Naive thymus-derived CD4-positive, alpha-beta T cell (primary cell): ENCODE measurements at places on chromosomes 13 and 19.

- no peak for DNase-seq
Observed at GRCh38 chr13:81207231-81207630, 866.3 kb upstream of the SPRY2 start.

DNA sequence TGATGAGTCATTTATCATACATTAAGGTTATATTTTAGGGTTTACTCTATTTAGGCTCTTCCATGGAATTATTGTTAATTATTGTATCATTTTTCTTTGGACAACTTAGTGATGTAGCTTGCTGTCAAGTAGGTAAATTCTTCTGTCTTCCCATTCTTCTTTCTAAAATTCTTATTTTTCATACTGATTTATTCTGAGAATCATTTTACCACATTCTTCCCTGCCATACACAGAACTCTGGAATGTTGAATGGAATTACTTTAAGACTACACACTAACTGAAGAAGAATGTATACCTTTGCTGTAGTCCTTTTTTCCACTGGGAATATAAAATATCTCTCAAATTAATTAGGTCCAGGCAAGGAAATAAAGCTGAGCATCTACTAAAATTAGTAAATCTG is 24.5 kb upstream of the SLC7A1 start:
- DNase-seq = no peak

- no peak for DNase-seq
Observed at GRCh38 chr13:44904967-44905366, 84.3 kb downstream of the NUFIP1 start.

DNA sequence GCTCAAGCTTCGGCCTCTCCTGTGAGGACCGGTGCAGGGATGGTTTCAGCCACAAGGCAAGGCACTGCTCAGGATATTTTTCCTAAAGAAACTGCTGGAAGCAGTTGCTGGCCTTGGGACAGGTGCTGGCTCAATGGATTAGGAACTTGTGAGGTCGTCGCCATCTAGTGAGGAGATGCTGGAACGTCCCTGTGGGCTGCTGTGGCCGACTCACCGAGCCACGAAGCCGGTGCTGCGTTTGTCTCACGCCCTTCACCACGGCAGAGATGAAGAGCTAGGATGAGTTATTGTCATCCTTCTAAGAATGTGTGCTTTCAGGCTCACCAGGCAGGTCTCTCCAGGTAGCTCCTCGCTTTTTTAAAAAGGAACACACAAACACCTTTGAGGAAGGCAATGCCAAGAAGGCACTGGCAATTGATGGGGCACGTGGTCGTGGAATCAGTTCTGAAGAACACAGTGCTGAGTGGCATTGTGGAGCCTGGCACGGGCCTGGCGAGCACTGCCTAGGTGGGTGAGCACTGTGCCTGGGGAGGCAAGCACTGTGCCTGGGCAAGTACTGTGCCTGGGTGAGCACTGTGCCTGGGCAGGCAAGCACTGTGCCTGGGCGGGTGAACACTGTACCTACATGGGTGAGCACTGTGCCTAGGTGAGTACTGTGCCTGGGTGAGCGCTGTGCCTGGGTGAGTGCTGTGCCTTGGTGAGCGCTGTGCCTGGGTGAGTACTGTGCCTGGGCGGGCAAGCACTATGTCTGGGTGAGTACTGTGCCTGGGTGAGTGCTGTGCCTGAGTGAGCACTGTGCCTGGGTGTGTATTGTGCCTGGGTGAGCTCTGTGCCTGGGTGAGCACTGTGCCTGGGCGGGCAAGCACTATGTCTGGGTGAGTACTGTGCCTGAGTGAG is 140.4 kb downstream of the TEX29 start:
- no peak for DNase-seq

GRCh38 chr19:47022541-47023447 is 3.2 kb downstream of the NPAS1 start:
- no peak for DNase-seq

DNA sequence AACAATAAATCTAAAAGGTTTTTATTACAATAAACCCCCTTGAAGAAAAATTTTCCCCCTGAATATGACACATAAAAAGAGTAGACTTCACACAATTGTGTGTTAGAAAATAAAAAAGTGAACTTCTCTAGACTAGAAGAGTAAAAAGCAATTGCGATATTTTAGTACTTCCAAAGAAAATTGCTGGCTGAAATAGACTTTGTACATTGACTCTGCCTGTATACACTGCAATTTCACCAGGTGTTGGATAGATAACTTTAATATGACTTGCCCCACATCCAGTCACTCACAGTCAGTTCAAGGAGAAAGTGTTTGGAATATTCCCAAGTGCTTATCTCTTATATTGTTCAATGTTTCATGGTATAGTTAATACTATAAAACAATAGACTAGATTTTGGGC is 1780.1 kb upstream of the PCDH20 start:
- no peak for DNase-seq

GRCh38 chr19:13169769-13170168 is 19.6 kb downstream of the IER2 start:
- no peak for DNase-seq

DNA sequence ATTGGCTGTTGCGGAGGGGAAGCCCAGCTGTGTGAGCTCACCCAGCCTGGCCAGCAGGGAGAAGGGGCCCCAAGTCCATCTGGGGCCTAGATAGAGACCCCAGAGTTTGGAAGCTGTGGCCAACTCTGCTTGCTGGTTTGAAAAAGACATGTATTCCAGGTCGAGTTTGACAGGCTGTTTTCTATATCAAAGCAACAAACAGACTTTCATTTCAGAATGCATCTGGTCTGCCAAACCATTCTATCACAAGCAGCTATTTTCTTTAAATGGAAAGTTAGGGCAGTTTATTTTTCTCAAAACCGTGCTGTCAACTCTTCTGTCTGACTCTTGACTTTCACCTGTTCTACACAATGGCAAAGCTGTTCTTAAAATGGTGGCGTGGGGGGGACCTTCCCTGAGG is 185.8 kb downstream of the DCLK1 start:
- DNase-seq = no peak

- DNase-seq = no peak
Observed at GRCh38 chr13:21413013-21413412, 46.1 kb downstream of the ZDHHC20 start.

DNA sequence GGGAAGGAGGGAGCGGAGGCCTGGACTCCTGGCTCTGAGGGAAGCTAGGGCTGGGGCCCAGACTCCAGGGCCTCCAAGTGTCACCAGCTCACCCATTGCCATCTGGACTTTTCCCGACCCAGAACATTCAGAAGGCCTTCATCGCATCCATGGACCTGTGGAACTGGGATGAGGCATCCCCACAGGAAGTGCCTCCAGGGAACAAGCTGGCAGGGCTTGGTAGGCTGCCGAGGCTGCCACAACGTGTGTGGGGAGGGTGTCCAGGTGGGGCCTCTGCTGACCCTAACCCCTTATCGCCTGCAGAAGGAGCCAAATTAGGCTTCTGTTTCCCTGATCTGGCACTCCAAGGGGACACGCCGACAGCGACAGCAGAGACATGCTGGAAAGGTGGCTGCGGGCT is 767 bp downstream of the ETV2 start:
- no peak for DNase-seq

DNA sequence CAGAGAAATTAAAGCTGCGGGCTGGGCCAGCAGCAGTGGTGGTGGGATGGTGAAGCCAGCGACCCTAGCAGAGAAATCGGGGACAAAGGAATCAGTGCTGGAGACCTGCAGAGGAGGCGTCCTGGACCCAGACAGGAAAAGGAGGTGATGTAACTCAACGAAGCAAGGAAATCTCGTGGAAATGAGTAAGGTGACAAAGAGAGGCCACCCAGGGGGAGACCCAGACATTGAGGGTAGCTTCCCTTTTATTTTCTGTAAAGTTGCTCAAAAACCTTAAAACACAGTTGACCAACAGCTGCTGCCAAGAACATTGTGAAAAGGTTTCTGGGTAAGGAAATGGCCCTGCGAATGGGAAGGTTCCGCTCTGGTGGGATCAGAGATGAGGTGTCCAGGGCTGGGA is 13.3 kb upstream of the RETN start:
- DNase-seq = no peak

GRCh38 chr13:23991119-23991518 is 93.8 kb upstream of the C1QTNF9B start:
- DNase-seq = no peak

DNA sequence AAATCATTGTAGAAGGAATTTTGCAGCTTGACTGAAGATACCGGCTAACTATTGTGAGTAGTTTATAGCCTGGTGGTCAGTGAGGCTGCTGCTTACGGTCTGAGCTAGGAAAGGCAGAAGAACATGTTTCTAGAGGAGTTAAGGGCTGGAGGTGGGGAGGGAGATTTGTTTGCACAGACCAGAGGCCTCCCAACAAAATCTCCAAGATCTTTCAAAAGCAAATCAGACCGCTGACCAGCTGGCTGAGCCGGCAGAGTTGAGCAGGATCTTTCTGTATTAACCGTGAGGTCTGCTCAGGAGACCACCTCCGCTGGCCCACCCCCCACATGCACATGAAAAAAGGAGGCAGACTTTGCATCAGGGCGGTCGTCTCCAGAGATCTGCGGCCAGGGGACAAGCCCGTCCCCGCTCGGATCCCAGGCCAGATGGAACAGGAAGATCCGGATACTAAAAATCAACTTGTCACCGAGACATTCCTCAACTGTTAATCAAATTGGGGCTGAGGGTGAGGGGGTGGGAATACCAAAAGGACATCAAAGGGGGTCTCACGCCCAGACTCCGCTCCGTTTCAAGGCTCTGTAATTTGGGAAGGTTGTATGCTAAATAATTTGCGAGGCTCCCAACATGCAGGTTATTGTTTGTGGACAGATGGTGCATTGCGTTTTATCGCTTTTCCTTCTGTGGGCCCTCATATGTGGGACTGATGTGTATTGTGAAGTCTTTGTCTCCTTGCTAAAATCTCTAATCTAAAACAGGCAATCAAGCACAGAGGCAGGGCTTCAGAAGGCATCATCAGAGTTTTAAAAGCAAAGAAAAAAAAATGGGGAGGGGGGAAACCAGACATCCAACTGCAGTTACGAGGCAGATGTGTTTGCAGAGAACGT is 319.0 kb downstream of the ZNF536 start:
- no peak for DNase-seq

DNA sequence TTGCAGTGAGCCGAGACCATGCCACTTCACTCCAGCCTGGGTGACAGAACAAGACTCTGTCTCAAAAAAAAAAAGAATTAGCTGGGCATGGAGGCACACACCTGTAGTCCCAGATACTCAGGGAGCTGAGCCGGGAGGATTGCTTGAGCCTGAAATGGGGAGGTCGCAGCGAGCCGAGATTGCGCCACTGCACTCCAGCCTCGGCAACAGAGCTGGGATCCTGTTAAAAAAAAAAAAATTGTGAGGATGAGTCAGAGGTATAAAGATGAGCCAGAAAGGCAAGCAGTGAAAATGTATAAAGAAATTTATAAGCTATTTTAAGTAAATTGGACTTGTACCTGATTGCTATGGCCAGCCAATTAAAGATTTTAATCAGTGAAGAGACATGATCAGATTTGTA is 21.1 kb downstream of the KBTBD6 start:
- DNase-seq = no peak

DNA sequence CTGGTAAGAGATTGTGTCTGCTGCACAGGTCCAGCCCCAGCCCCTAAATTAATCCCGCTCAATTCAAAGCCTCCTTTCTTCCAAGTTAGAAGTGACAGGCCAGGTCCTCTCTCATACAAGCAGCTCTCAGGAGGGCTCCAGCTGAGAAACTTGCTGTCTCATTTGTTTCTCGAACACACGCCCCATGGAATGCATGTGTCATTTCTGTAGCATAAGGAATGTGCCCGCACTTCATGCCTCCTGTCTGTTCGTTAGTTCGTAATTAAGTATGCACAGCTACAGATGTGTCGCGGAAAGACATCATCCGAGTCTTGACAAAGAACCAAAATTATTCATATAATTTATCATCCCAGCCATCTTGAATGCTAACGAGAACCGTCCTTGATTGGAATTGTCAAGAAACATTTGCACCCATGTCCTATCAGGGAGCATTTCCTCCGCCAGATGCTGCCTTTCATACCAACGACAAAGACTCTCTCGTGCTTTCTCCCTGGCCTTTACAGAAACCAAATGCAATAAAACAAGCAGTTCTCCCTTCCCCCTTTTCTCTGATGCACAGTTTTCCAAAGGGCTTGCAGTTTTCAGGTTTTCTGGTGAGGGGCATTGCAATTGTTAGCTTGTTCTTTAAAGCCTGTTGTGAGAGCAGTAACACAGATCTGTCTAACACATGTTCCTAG is 133.5 kb downstream of the UQCRFS1 start:
- no peak for DNase-seq

- DNase-seq = no peak
Observed at GRCh38 chr19:41175801-41176777, 16.9 kb upstream of the CYP2S1 start.

DNA sequence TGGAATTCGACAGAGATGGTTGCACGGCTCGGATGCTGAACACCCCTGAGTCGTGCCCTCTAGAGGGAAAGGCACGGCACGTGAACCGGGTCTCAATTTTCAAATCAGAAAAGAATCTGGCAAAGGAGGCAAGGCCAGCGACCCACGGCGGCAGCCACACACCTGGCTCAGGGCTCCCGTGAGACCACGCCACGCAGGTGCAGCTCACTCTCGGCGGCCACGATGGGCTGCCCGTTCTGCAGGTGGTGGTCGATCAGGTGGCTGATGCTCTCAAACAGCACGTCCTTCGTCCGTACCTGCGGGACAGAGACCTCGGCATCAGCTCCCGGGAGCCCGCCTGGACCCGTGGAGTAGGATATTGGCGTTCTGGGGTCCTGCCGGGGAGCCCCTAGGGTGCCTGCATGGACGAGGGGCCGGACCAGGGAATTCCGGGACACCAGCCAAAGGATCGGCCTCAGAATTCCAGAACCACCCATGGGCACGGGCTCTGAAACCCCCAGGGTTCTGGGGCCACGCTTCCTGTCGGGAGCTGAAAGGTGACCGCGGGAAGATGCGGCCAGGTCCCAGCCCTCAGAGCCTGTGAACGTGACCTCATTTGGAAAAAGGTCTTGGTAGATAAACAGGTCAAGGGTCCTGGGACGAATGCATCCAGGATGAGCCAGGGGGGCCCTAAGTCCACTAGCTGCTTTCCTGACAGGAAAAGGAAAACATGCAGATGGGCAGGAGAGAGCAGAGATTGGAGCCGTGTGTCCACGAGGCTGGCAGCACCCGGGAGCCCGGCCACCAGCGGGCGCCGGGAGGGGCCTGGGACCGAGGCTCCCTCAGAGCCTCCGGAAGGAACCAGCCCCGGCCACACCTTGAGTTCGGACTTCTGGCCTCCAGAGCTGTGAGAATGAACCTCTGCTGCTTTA is 10.1 kb upstream of the C2CD4C start:
- DNase-seq = no peak

DNA sequence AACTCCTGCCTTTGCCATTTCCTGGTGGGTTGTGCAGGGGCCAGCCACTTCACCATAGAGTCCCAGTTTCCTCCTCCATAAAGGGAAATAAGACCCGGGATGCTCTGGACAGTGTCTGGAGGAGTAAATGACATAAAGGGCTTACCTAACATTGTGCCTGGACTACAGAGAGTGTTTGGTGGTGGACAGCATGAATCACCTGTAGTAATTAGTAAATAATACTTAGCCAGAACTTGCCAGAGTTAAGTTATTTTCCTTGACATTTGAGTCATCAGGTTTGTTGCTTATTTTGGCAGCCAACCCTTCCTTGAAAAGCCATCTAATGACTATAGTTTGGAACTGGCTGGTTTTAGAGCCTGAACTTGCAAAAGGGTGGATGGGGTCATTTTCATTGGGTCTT is 159.2 kb downstream of the SLC7A1 start:
- DNase-seq = no peak

- DNase-seq = no peak
Observed at GRCh38 chr13:28316836-28317235, 178.1 kb downstream of the FLT1 start.

GRCh38 chr19:18167975-18168645 is 5.5 kb upstream of the IFI30 start:
- peak; percentile 70 for DNase-seq
